Inflammatory macrophage treated with lipopolysaccharide for 4 hours (primary cell): ENCODE measurements at places on chromosomes 3 and 15.

- DNase-seq, result no peak
Measured at GRCh38 chr3:139811331-139811730, 123.7 kb upstream of the CLSTN2 start.

- no peak for DNase-seq
Measured at GRCh38 chr15:33888176-33888575, 80.1 kb upstream of the CHRM5 start.

GRCh38 chr3:157063926-157064325 lies 96.0 kb downstream of the CCNL1 start:
- no peak for DNase-seq

GRCh38 chr3:142021127-142021526 lies 128.2 kb downstream of the TFDP2 start:
- DNase-seq, result no peak

GRCh38 chr3:141321109-141321497 lies 47.2 kb upstream of the ZBTB38 start:
- no peak for DNase-seq

DNA sequence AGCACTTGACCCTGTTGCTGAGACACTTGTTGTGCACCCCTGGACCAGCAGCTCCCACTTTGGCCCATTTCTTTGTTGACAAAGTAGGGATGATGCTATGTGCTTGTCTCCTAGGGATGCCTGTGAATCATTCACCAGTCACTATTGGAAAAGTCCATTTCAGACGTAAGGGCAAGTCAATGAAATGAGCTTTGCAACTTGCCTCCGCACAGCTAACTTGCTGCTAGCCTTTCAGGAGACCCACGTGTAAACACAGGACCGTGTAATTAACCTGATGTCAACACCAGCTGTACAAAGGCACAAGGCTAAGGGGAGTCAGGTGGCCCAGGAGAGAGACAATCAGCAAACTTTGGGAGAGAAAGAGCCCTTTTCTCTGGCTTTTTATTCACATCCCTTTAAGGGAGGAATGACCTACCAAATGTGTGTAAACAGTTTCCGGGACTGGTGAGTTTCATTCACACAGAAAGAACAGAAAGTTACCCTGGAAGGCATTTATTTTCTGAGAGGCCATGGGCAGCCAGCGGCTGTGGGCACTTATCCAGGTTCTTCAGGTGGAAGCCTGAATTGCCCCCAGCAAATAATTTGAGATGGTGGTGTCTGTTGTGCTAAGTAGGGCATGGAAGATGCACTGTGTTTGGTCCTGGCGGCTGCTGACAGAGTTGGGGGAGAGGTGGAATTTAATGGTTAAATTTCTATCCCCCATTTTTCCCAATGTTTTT lies 54.0 kb downstream of the TIPARP start:
- no peak for DNase-seq

DNA sequence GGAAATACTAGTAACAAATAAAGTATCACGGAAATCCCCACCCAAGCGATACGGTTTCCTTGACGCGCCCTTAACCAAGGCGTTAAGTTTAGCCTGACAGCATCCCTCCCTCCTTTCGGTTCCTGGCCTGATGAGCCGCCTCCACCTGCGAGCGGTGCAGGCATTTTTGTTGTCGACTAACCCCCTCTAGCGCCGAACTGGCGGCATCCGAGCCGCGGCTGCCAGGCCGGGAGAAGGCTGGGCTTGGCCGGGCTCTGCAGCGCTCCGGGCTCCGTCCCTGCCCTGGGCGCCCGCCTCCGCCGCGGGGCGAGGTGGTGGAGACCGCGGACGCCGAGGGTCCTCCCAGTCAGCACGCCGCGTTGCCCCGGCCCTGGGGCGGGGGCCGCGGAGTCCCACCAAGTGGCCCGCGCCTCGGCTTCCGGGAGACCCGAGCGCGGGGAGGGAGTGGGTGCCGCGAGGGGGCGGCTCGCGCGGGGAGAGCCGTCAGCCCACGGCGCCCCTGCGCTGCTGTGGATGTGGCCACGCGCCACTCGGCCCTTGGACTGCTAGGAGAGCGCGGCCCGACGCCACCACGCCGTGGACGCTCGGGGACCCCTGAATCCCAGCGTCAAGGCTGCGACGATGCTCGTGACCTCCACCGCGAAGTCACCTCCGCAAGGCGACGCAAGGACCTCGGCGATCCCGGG lies 1.1 kb upstream of the EPHA6 start:
- DNase-seq, result peak; percentile 36

DNA sequence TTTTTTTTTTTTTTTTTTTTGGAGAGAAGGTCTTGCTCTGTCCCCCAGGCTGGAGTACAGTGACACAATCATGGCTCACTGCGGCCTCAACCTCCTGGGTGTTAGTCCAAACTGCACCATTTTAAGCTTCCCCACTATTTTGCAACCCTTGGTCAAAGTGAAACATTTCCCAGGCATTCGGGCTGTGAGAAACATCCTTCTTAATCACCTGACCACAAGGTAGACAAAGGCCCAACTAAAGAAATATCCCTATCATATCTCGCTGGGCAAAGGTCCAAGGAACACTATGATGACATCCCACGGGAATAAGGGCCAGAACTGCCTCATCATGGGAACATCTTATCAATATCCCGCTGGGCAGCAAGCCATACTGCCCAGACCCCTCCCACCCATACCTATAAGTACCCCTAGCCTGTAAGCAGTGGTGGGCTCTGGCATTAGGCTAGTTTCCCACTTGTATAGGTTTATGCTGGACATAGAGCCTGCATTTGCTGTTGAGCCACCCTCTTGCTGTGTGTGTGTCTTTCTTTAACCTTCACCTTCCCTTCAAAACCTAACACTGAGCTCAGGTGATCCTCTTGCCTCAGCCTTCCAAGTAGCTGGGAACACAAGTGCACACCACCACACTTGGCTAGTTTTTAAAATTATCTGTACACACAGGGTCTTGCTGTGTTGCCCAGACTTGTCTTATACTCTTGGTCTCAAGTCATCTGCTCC lies 95.2 kb downstream of the SEMA5B start:
- no peak for DNase-seq

DNA sequence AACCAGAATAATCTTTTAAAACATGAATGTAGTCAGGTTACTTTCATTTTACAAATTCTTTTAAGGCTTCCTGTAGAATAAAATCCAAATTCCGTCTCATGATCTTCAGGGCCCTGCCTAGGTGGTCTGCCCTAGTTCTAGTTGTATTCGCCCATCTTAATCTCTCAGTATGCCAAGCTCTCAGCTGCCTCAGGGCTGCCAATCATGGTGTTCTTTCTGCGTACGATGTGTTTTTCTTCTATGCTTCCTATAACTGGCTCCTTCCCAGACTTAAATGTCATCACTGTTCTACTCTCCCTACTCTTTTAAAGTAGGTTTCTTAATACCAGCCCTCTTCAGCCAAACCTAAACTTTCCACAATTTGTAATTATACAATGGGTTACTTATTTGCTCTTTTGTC lies 107.4 kb downstream of the GREM1 start:
- DNase-seq, result no peak

- DNase-seq, result no peak
Measured at GRCh38 chr15:93900476-93901400, 330.6 kb upstream of the MCTP2 start.

- DNase-seq, result no peak
Measured at GRCh38 chr3:71317749-71318457, 265.6 kb downstream of the FOXP1 start.

DNA sequence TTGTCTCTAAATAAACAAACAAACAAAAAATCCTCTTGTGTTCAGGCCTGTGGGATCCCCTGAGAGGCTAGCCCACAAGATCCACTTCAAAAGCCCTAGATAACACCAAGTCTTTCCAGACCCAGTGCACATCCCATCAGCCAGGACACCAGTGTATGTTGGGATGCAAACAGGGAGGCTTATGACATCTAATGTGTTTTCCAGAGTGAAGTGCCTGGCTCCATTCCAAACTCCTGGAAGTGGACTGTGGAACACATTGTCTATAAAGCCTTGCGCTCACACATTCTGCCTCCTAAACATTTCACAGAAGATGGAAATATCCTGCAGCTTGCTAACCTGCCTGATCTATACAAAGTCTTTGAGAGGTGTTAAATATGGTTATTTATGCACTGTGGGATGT lies 57.0 kb downstream of the MLH1 start:
- DNase-seq, result no peak

GRCh38 chr3:56012721-56013120 lies 455.5 kb downstream of the ERC2 start:
- no peak for DNase-seq

DNA sequence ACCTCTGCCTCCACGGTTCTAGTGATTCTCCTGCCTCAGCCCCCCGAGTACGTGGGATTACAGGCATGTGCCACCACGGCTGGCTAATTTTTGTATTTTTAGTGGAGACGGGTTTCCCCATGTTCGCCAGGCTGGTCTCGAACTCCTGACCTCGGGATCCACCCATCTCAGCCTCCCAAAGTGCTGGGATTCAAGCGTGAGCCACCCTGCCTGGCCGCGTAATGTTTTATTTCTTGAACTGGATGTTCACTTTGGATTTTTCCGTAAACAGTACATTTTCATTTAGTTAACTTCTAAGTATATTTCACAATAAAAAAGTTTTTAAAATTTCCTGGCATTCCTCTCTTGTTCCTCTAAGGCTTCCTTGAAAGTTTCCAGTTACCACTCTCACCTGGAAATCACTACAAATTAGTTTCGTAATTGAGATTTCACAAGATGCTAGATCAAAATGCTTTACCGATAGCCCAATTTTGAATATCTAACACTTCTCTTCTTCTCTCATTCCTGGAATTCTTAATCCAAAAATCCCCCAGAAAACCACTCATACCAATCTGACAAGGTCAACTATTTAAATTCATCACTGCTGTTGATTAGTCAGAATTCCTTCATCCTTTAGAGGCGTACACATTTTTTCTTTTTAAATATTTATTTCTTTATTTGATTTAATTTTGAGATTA lies 44.7 kb upstream of the INO80 start:
- DNase-seq, result no peak

- DNase-seq, result no peak
Measured at GRCh38 chr3:47407896-47408838, 27.3 kb downstream of the PTPN23 start.

DNA sequence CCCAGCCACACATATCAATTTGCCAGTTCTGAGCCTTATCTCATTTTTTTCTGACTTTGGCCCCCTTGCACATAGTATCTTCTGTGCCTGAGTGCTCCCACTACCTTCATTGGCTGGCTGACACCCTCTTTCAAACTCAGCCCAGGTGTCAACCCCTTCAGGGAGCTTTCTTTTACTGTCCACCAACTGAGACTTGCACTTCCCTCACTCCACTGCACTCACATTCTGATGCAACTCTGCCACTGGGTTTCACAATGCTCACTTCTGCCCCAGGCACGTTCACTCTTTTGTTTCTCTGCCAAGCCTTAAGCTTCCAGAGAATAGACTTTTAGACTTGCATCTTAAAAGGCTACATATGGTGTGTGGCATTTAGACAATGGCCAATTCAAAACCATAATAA lies 101.5 kb upstream of the CBLB start:
- peak; percentile 51 for DNase-seq

- DNase-seq, result no peak
Measured at GRCh38 chr15:45441686-45442085, 63.3 kb upstream of the GATM start.

GRCh38 chr3:72549761-72550581 lies 298.3 kb downstream of the SHQ1 start:
- DNase-seq, result peak; percentile 25

DNA sequence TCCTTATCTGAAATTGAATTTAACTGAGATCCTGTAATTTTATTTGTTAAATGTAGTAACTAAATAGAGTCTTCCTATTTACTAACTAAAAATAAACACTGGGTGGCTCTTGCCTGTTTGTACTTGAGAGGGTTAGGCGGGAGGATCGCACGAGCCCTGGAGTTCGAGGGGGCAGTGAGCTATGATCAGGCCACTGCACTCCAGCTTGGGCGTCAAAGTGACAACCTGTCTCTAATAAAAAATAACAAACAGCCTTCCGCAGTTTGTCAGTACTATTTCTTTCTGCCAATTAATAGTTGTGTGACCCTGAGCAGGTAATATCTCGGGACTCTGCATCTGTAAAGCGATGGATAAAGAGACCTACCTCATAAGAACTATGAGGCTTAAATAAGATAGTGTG lies 768 bp upstream of the PDE12 start:
- DNase-seq, result no peak

DNA sequence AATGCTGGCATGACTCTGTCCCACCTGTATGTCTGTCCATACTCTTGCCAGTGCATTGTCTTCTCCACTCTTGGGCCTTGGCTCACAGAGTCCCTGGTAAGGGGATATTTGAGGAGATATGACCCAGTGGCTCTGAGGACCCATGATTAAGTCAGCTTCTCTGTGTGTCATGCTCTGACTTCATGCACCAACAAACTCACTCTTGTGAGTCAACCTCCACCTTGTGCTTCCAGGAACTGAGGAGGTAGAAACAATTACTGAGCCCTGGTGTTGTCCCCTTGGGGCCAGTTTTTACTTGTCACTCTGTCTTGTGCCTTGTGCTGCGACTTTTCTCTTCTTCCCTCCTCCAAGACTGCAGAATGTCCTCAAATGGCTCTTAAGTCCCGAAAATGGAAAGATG lies 127.1 kb downstream of the ABHD5 start:
- DNase-seq, result no peak

DNA sequence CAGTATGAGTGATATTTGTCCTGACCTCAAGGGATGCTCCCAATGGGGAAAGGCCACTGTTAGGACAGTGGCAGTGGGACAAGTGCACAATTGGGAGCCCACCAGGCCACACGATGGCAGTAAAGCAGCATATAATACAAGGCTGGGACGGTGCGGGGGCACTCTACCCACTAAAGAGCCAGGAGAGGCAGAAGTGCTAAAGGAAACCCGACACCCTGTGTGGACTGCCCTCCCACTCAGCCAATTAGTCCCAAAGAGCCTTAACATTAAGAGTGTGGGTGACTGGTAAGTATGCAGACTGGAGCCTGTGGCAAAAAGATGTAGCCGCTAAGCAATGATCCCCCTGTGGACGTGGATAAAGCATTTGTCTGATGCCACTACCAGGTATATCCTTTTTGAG lies 8.2 kb upstream of the ZNF589 start:
- peak; percentile 62 for DNase-seq

- no peak for DNase-seq
Measured at GRCh38 chr3:111545349-111545748, 3.4 kb downstream of the CD96 start.

DNA sequence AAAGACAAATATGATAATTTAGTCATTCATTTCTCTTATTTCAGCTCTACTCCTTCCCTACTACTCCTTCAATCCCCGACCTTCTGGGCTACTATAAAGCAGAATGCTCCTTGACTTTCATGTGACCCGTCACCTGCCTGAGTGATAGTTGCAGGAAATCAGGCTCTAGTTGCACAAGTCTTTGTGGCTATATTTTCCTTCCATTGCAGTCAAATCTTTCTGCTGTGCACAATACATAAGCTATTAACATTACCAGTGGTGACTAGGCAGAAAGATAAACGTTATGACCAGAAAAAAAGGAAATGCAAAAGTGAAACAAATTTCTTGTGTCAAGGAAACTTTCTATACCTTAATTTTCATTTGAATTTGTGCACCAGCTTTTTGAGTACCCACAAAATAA lies 2.3 kb downstream of the SUCNR1 start:
- peak; percentile 93 for DNase-seq

DNA sequence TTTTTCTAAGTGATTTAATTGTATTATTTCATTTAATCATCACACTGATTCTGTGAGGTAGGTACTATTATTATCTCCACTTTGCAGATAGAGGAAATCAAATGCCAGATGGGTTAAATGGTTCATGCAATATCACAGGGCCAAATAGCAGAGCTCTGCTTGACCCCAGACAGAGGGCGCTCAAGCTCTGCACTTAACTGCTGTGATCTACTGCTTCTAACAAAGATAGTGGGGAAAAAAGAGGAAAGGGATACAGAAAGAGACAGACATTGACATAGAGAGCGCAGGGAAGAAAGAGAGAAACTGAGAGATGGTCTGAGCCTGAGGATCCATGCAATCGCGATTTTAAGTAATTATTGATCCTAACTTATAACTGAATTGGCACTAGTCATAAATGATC lies 279.1 kb upstream of the THRB start:
- peak; percentile 36 for DNase-seq
